T-helper 2 cell treated with Interferon-gamma antibody and Interleukin-4, amounts not matched to agents 5 μg/mL and 100 μg/mL, for 36 hours (primary cell): ENCODE measurements at places on chromosomes 12 and 14.

DNA sequence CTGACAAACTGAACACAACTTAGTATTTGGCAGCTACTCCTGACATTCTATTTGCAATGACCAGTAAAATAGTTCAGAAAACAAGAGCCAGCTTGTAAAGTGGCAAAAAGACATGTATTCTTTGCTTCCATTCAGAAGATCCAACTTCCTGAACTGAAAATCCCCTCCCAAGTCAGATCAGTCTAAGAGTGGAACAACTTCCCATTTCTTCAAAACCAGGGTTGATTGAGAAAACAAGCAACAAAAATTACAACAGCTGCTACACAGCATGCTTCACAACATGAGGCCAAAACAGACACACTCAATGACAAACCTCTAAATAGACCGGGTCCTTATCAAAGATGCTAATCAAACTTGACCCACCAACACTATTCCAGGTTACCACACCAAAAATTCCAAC is 40.3 kb downstream of the CIT start:
- no peak for DNase-seq
- H3K4me3 ChIP-seq, result no peak overlapping the region
- H3K27me3 ChIP-seq, result no peaks in the 10 kb centered on the region

DNA sequence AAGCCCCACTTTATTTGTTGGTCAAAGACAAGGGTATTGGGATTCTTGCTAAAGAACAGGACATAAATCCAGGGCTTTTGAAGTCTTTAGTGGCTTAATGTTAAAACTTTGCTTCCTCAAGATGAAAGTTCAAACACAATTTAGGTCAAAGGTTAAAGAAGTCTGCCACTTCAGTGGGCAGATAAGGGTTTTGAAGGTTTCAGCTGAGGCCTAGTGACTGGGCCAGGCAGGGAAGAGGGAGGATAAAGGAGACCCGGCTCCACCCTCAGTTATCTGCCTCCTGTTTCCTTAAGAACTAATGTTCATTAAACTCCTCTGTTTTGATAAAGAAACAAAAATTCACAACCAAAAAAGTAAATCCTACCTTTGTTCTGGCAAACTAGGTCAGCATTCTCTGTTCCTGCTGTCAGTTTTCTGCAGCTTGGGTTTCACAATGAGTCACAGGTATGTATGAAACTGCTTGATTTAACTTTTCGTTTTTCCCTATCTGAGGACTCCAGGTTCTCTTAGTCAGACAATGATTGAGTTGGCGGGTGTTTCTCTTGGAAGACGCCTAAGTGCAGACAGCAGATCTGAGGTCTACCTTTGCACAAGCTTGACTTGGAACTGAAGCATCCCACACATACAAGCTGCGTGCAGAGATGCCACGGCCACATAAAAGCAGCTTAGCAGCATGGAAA is 208.3 kb downstream of the EXOC5 start:
- H3K4me1 ChIP-seq, result peaks cover 20% of the 10 kb centered on the region
- peaks cover 6% of the 10 kb centered on the region for H3K27me3 ChIP-seq
- peak overlapping the region; percentile 50 for H3K27ac ChIP-seq
- DNase-seq, result peak; percentile 71

DNA sequence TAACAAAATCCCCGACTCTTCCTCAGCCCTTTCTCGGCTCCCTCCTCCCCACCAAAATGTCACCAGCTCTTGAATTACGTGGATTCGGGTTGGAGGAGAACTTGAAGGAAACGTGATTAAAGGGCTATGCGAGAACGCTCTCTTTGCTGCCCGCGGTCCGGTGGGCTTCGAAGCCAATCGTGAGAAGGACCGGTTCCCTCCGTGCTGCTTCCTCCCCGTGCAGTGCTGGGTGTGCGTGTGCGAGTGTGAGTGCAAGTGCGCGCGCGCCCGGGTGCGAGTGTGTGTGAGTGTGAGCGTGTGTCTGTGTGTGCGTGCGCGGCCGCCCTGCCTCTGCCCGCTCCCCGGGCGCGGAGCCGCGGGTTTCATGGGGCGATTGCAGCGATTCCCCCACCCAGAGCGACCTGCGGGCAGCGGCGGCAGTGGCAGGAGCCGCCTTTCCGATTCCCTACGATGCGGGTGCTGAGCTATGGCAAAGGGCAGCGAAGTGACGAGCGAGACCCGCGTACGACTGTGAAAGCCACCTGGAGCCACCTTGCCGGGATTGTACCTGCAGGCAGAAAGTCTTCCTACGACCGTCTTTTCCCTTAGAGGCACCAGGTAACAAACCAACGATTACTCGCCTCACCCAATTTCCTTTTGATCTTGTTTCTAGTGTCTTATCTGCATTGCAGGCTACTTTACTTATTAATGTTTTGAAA is 1.4 kb downstream of the LRFN5 start:
- DNase-seq, result no peak
- H3K36me3 ChIP-seq, result no peaks in the 10 kb centered on the region
- H3K27me3 ChIP-seq, result peaks cover 78% of the 10 kb centered on the region
- no peak overlapping the region for H3K27ac ChIP-seq
- peaks cover 9% of the 10 kb centered on the region for H3K4me1 ChIP-seq

DNA sequence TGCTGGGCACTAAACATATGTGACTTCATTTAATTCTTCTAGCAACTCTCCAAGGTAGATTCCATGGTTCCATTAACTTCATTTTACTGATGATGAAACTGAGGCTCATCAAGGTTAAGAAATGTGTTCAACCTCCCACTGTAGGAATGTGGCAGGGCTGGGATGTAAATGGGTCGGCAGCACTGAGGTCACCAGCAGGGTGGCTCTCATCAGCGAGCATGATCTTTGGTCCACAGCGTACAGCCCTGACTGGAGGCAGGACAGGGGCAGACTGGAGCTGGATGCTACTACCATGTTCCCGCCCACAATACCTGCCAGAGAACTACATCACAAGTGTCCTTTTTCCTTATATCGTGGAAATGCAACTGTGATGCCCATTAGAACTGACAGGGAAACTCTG is 4.6 kb downstream of the APPL2 start:
- H3K4me3 ChIP-seq, result no peak overlapping the region
- no peak overlapping the region for H3K27ac ChIP-seq
- no peak for DNase-seq

GRCh38 chr12:7005311-7005710 is 13.0 kb downstream of the LPCAT3 start:
- no peaks in the 10 kb centered on the region for H3K27me3 ChIP-seq
- H3K27ac ChIP-seq, result no peak overlapping the region
- H3K4me1 ChIP-seq, result peaks cover 10% of the 10 kb centered on the region
- no peak overlapping the region for H3K4me3 ChIP-seq
- H3K36me3 ChIP-seq, result peaks cover 28% of the 10 kb centered on the region

DNA sequence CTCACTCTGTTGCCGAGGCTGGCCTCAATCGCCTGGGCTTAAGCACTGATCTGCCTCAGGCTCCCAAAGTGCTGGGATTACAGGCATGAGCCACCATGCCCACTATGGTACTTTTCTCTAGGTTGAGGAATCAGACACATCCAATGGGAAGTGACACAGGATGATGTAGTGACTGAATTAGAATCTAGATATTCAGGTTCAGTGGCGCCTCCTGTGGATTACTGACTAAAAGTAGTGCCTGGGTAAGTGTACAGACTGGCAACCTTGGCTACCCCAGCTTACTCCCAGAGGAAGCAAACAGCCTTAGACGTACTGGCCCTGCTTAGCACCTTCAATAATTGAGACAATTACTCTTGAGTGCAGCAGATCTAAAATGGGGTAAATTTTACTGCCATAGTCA is 22.8 kb downstream of the GALNT8 start:
- DNase-seq, result no peak
- peaks cover 1% of the 10 kb centered on the region for H3K27me3 ChIP-seq
- H3K4me3 ChIP-seq, result no peak overlapping the region
- no peaks in the 10 kb centered on the region for H3K4me1 ChIP-seq

DNA sequence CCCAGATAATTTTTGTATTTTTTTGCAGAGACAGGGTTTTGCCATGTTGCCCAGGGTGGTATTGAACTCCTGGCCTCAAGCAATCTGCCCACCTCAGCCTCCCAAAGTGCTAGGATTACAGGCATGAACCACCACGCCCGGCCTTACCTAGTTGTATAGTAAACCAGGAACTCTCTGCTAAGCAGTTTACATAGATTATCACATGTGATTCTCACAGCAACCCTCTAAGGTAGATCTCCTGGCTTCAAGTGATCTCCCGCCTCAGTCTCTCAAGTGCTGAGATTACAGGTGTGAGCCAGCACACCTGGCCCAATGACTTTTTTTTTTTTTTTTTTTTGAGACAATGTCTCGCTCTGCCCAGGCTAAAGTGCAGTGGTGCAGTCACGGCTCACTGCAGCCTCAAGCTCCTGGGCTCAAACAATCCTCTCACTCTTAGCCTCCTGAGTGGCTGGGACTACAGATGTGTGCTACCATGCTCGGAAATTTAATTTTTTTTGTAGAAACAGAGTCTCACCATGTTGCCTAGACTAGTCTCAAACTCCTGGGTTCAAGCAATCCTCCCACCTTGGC is 26.0 kb upstream of the ATP2A2 start:
- no peak overlapping the region for H3K27ac ChIP-seq
- no peaks in the 10 kb centered on the region for H3K4me1 ChIP-seq
- no peak overlapping the region for H3K4me3 ChIP-seq
- DNase-seq, result no peak
